ENCODE measurements at places on chromosomes 1 and 21.

DNA sequence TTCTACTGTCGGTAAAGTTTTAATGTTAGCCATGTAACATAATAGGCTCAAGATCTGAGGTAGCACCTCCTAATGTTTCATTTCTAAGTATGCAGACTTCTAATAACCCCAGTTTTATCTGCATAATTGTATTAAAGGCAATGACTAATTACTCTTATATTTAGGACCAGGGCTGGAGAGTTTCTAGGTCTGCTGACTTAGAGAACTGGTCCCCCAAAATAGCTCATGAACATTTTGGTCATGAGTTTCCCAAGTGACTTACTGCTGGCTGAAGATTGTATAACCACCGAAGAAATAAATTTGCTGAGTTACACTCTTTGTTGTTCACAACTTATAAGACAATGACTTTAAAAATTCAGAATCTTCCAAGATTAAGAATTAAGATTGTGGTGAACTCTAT is 197.8 kb upstream of the TNR start:
- DNase-seq: no peak

- DNase-seq: no peak
Measured at GRCh38 chr21:37342046-37342632, 24.4 kb upstream of the DYRK1A start.

GRCh38 chr1:43279161-43279560 is 6.2 kb downstream of the C1orf210 start:
- no peak for DNase-seq

GRCh38 chr1:198893763-198894444 is 255.1 kb downstream of the PTPRC start:
- no peak for DNase-seq

DNA sequence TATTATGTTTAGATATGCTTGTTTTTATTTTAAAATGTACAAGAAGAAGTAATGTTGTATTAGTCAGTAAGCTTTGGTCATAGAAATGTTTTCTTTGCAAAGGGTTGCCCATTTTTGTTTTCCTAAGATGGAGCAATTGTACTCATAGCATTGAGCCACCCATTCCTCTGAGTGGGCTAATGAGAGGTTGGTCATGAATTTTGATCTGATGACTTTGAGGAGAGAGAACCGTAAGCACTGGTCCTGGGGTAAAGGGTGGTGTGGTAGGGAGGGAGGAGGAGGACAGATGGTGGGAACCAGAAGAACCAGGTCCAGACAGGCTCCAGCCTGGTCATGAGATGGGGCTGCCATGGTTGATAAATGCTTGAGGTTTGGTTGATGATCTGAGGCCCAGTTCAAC is 15.9 kb upstream of the SLC6A9 start:
- no peak for DNase-seq

GRCh38 chr1:68149907-68150306 is 82.4 kb downstream of the WLS start:
- DNase-seq: no peak

GRCh38 chr1:44808063-44808937 is at the start of gene BTBD19:
TSS of gene BTBD19 (plus strand) at chr1:44808523. CDS start at chr1:44808821, 298 bp downstream.
- DNase-seq: peak; percentile 55

DNA sequence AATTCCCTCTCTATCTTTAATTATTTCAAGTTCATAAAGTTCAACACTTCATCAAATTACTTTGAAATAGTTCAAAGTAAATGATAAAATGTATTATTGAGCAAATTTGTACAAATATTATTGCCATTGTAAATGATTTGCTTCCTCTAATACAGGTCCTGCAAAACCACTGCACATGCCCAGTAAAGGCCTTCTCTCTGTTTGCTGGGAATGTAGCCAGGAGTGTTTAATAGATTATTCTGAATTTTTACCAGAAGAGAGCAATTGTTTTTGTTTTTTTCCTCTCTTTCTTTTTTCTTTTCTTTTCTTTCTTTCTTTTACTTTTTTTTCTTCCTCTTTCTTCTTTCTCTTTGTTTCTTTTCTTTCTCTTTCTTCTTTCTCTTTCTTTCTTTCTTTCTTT is 486.3 kb downstream of the PTBP2 start:
- DNase-seq: no peak

GRCh38 chr21:16492892-16493291 is 763.1 kb downstream of the USP25 start:
- no peak for DNase-seq

DNA sequence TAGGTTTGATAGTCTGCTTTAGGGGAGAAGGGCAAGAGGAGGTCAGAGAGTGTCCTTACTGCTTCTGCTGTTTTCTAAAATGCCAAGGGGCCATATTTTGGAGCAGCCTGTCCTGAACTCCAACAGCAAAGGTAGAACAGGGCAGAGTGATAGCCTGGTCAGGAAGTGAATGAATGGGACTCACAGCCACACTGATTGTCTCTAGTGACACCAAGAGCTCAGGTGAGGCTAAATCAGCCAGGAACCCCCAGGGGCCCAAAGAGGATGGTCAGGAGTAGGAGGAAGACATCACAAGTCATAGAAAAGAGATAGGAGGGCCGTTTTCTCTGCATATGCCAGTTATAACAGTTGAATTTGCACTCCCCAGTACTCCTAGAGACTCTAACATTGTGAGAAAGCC is 97.4 kb upstream of the DUSP10 start:
- no peak for DNase-seq

GRCh38 chr1:221100611-221101010 is 221.4 kb downstream of the HLX start:
- no peak for DNase-seq

DNA sequence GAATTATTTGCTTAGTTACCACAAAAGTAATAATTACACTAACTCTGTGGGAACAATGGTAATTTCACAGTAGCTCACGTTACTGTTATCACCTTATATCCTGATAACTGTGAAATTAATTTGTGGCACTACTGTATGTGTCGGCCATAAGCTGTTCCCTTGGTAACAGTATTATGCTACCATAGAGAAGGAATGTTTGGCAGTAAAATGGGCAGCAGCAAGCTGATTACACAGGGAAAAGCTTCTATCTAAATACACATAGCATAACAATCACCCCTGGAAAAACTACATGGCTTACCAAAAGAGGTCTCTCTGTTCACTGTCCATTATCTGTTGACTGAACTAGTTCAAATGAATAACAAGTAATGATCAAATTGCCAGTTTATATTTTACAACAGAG is 124.1 kb downstream of the DPYD start:
- no peak for DNase-seq

GRCh38 chr21:39479164-39479813 is 27.5 kb downstream of the SH3BGR start:
- no peak for DNase-seq

- DNase-seq: no peak
Measured at GRCh38 chr1:237902960-237903743, 12.4 kb upstream of the ZP4 start.

DNA sequence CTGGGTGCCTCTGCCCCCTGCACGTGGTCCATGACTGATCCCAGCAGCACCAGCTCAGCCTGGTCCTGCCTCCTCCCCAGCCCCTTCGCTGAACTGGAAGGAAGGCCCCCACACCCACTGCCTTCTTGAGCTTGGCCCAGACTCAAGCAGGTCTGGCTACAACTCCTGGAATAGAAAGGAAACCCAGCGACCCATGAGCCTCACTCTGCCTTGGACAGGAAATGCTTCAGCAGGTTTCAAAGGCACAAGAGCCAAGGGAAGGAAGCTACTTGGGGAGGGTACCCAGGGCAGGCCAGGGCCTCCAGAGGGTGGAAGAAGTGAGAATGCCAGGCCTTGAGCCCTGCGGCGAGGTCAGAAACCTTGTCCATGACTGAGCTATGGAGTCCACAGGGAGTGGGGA is 35.9 kb upstream of the RD3 start:
- DNase-seq: no peak

GRCh38 chr1:46529031-46529630 is 22.3 kb downstream of the KNCN start:
- no peak for DNase-seq

DNA sequence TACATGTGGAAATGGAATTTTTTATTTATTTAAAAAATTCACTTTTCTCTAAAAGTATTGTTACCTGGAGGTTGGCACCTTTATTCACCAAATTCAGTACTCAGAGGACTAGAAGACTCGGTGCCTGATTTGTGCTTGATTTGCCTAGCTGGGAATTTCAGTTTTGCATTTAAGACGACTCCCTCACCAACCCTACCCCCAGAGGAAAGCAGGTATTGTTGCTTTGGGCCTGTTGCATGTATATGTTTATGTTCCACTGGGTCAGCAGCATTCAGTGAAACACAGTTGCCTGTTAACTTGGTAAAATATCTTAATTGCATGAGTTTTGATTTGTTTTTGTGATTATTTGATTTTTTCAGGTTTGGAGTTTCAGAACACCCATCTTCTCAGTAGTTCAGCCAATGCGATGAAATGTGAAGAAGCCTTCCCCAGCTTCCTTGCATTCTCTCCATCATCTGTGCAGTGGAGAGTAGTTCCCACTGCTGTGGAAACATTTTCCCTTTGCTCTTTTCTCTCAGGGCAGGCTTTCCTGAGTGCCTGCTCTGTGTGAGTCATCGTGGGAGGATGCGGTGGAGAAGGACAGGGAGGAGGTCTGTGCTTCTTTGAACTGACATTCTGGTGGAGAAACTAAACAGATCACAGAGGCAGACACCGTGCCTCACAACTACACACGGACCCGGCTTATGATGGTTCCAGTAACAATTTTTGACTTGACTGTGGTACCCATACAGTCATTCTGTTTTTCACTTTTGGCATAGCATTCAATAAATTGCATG is 6.4 kb downstream of the ADARB1 start:
- no peak for DNase-seq

- DNase-seq: no peak
Measured at GRCh38 chr1:6427441-6428390, 3.1 kb downstream of the ESPN start.

GRCh38 chr21:18776936-18777335 is 373.4 kb upstream of the TMPRSS15 start:
- DNase-seq: no peak

GRCh38 chr21:25465263-25465662 is 142.0 kb downstream of the MRPL39 start:
- no peak for DNase-seq

DNA sequence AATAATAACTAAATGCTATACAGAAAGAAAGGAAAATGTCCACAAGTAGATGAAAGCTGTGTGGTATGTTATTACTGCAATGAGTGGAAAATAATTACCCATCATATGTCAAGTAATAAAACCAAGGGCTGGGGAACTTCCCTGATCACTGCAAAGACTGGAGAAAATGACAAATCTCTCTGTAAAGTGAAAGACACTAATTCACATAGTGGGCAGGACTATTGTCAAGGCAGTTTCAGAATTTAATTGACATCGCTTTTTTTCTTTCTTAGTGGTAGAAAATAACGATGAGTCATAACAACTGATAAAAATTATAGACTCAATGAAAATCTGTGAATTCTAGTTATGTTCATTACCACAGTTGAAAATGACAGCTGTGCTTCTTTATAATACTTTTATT is 153.7 kb upstream of the ST6GALNAC5 start:
- DNase-seq: no peak

DNA sequence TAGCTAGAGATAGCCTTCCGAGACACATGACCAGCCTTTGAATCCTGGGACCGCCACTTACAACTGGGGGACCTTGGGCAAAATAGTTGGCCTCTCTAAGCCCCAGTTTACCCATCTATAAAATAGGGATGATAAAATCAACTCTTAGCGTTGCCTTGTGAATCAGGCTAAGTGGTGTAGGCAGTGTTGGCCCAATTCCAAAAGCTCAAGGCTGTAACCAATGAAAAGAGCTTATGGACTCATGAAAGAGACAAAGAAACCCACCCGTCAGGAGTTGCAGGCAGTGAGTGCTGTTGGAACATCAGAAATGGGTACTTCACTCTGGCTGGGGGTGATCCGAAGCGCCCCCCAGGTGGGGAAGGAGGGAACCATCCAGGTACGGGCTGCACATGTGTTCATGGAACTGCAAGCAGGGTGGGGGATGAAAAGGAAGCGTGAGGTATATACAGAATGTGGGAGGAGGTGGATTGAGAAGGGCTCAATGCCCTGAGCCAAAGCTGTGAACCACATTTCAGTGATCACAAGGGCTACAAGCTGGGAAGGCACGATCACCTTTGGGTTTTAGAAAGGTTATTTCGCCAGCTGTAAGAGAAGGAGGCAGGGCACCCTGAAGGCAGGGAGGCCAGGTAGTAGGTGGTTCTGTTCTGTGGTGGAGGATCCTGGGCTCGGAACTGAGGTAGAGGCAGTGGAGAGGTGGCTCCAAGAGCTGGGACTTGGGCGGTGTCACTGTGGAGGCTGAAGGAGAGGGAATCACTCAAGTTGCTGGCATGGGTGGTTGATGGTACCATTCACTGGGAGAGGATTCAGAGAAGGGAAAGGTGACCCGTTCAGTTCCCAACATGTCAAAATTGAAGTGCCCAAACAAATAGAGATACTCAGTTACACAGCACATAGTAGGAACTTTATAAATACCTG is 11.4 kb upstream of the KIAA1614 start:
- DNase-seq: no peak
